Spinal cord (tissue), 10 donors: ENCODE measurements at places on chromosomes 7 and 10. TPM values are rescaled to one million over a fixed set of nuclear protein-coding genes. Genes with fewer than 3 reads are reported as not detected.
A peak's percentile ranks its signal among the peaks of the same experiment; 100 is the strongest.

GRCh38 chr10:120095875-120096274, 203.3 kb downstream of the SEC23IP start:
- no peak for DNase-seq

- no peak for DNase-seq
Measured at GRCh38 chr10:21213381-21213780, 312.1 kb downstream of the SKIDA1 start.

- DNase-seq, result no peak
Measured at GRCh38 chr10:114471906-114472876, 67.9 kb upstream of the AFAP1L2 start.

The SORCS1 gene
- polyA plus RNA-seq, result 20.5 TPM

DNA sequence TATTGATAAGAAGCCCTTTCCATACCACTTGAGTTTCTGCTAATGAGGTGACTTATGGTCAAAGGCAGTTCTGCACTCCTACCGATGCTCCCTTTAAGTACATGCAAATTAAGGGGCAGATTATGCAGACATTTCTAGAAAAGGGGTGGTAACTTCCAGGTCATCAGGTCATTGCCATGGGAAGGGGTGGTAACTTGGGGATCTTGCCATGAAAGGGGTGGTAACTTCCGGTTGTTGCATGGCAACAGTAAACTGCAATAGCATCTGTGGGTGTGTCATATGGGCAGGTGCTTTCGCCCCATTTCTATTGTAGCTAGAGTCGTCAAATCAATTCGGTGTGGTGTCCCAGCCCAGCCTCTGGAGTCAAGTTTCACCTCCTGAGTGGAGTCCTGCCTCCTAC, 150.9 kb downstream of the UBE2H start:
- DNase-seq, result no peak

- DNase-seq, result no peak
Measured at GRCh38 chr10:86202226-86202735, 164.3 kb downstream of the GRID1 start.

The TMEM176A gene
- 17.1 TPM for polyA plus RNA-seq

The IFIT1B gene
- not detected for polyA plus RNA-seq

The FBH1 gene
- 74.0 TPM for polyA plus RNA-seq

DNA sequence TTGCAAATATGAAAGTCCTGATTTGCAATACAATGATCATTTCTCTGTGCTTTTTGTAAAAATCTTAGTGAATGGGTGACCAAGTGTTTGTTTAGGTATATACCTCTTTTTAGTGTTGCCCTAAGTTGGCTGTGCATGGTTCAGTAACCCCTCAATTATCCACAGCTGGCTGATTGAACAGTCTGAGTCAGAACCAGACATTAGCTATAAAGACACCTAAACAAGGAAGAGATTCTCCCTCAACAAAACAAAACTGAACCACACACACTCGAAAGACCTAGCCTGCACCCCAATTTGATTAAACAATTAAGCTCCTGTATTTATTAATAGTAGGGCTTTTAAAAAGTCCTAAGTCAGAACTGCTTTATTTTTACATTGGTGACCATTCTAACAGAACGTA, 2.8 kb downstream of the RSBN1L start:
- no peak for DNase-seq

DNA sequence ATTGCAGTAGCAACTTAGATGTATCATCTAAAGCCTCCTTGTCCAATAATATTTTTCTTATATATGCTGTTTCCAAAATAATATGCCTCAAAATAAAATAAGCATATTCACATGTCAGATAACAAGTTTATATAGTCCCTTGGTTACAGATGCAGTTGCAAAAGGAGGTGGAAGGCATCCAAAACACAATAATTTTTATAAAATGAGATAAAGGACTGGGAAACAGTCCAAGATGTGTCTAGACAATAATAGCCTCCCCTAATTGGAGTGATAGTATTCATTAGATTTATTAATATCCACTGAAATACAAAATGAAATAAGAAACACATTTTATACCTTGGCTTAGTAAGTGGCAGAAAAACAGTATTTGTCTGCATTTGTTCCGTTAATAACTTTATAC, 30.3 kb downstream of the BCAP29 start:
- DNase-seq, result no peak

DNA sequence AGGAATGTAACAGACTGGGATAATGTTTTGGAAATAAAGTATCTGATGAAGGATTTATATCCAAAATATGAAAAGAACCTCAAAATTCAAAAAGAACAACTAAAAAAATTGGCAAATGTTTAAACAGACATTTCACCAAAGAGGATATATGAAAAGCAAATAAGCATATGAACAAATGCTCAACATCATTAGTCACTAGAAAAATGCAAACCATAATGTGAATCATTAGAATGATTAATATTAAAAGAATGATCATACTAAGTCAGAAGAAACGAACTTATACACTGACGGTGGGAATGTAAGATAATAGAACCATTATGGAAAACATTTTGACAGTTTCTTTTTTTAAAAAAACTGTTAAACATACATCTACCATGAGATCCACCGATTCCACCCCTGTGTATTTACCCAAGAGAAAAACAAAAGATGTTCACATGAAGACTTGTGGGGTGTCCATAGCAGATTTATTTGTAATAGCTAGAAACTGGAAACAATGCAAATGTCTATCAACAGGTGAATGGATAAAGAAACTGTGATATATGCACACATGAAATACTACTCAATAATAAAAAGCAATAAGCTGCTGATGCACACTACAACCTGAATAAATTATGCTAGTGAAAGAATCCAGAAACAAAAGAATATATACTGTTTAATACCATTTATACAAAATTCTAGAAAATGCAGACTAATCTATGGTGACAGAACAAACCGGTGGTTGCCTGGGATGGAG, 35.7 kb downstream of the PRKG1 start:
- no peak for DNase-seq

The CCL26 gene
- polyA plus RNA-seq, result not detected

GRCh38 chr7:101733713-101734475, 83.5 kb upstream of the CUX1 start:
- DNase-seq, result no peak

GRCh38 chr10:79982362-79982800, 33.5 kb upstream of the SFTPD start:
- DNase-seq, result no peak

DNA sequence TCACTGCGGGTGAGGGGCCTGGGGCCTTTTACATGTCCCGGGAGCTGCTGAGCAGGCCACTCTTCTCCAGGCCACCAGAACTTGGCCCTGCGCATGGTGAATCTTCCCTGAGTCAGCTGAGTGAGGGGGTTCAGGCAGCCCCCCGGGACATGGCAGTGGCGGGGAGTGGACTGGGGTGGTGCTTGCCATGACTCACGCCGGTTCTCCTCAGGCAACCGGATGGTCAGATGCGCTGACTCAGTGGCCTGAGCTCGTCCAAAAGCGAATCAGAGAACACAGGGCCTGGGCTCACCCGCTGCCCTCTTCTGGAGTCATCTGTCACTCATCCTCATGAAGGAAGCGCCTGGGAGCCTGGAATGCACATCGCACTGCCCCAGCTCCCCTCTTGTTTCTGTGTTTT, 33.5 kb downstream of the HTRA1 start:
- DNase-seq, result no peak

The GALNT17 gene
- polyA plus RNA-seq, result 44.9 TPM

DNA sequence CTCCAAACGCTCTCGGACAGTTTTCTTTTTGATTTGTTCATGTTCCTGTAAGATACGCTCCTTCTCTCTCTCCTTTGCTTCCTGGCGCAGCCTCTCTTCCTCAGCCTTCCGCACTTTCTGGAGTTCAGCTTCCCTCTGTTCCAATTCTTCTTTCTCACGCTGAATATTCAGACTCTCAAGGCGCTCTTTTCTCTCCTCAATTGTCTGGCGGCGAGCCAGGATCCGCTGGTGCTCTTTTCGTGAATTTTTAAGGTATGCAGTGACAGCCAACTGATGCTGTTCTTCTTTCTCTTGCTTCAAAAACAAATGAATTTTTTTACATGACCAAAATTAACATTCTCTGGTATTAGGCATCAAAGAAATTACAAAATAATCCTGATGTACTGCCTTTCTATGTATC, 22.6 kb downstream of the EIF3A start:
- DNase-seq, result no peak

The AMZ1 gene
- 4.8 TPM for polyA plus RNA-seq

The SLC26A5 gene
- polyA plus RNA-seq, result 0.77 TPM

DNA sequence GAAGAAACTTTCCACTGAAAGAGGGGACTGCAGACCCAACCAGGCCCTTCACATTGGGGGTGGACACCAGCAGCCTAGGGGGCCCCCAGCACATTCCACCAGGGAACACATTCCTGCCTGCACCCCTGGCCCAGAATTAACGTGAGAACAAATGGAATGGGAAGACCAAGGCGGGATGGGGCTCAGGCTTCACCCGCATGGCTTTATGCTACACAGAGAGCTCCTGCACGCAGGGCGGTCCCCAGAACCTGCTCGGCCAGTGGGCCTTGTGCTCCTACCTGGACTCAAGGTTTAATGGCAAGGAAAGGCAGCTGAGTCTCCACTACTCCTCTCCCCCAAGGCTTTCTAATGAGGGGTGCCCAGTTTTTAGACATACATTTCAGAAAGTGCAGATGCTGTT, 146.3 kb upstream of the GPR26 start:
- DNase-seq, result no peak

GRCh38 chr10:86310702-86311101, 55.9 kb downstream of the GRID1 start:
- no peak for DNase-seq

- peak; percentile 25 for DNase-seq
Measured at GRCh38 chr10:86349474-86349873, 17.1 kb downstream of the GRID1 start.

GRCh38 chr7:66190504-66190857, 14.7 kb upstream of the TPST1 start:
- DNase-seq, result no peak

GRCh38 chr7:43592326-43592725, 9.4 kb downstream of the STK17A start:
- DNase-seq, result no peak

The ARMC3 gene
- 8.9 TPM for polyA plus RNA-seq

- no peak for DNase-seq
Measured at GRCh38 chr7:47584536-47584895, 2.6 kb upstream of the TNS3 start.

- no peak for DNase-seq
Measured at GRCh38 chr10:61760943-61761824, 98.5 kb downstream of the CABCOCO1 start.

- DNase-seq, result no peak
Measured at GRCh38 chr10:13813550-13813949, 226.8 kb downstream of the PRPF18 start.

GRCh38 chr10:6885284-6885683, 305.2 kb upstream of the PRKCQ start:
- no peak for DNase-seq

The PRLHR gene
- 0.54 TPM for polyA plus RNA-seq

The KDM7A gene
- polyA plus RNA-seq, result 9.2 TPM

DNA sequence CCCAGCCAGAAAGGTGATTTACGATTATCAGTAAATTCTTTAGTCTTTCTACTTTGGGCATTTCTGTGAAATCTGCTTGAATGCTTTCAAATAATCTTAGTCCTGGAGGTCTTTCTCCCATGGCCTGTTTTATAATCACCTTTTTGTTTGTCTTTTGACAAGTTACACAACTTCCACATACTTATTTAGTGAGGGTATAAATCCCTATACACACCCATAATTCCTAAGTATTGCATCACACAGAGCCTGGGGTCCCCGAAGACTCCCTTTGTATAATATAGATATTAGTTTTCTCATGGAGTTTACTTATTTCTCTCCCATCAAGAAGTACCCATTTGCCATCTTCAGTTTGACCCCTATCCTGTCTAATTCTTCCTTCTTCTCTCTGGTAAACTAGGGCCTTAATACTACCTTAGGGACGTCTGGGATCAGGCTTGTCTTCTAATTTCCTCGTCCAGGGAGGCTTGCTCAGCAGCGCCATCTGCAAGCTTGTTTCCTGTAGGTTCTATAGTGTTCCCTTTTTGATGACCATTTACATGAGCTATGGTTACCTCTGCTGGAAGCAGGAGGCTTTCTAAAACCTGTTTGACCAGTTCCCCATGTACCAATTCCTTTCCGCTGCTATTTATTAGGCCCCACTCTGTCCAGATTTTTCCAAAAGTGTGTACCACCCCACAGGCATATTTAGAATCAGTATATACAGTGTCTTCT, 8.1 kb downstream of the DNAH11 start:
- DNase-seq, result no peak

GRCh38 chr10:67079126-67079525, 153.3 kb downstream of the LRRTM3 start:
- no peak for DNase-seq

The PDE6C gene
- 0.82 TPM for polyA plus RNA-seq

The CHN2 gene
- polyA plus RNA-seq, result 22.7 TPM

- DNase-seq, result no peak
Measured at GRCh38 chr7:48380921-48381320, 209.7 kb downstream of the ABCA13 start.
